ENCODE measurements at places on chromosomes 6 and 20.
A peak's percentile ranks its signal among the peaks of the same experiment; 100 is the strongest.

DNA sequence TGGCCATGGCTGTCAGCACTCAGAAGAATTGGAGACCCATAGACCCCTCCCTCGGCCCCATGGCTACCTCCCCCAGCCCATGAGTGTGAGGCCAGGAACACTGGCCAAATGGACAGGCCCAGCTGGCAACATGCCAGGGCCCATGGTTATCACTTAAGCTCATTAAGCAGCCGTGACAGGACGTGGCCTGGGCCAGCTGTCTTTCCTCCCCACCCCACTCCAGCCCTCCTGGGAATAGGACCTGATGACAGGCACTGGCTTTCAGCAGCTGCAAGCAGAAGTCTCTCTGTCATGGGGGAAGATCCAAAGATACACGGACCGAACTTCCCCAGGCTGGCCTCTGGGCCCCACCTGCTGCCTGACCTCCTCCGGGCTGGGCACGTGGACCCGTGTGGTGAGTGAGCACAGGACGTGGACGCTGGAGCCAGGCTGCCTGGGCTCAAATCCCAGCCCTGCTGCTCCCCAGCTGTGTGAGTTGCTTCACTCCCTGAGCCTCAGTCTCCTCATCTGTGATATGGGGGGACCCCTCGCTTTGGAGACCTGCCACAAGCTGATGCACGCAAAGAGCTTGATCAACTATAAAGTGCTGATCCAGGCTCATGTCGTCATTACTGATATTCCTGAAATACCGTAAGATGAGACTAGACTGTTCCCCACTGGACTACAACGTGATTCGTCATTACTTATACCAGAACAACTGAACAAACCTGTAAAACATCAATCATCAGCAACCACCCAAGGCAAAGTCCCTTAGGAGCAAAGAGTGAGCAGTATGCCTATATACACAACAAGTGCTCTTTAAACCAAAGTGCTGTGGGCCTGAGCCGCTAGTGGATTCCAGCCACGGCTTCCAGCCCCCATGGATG is 22.0 kb upstream of the VSTM2L start:
- DNase-seq, result peak; percentile 95

GRCh38 chr6:6674872-6675271 is 86.4 kb downstream of the LY86 start:
- DNase-seq, result no peak

GRCh38 chr6:56076033-56076432 is 171.3 kb downstream of the COL21A1 start:
- no peak for DNase-seq

DNA sequence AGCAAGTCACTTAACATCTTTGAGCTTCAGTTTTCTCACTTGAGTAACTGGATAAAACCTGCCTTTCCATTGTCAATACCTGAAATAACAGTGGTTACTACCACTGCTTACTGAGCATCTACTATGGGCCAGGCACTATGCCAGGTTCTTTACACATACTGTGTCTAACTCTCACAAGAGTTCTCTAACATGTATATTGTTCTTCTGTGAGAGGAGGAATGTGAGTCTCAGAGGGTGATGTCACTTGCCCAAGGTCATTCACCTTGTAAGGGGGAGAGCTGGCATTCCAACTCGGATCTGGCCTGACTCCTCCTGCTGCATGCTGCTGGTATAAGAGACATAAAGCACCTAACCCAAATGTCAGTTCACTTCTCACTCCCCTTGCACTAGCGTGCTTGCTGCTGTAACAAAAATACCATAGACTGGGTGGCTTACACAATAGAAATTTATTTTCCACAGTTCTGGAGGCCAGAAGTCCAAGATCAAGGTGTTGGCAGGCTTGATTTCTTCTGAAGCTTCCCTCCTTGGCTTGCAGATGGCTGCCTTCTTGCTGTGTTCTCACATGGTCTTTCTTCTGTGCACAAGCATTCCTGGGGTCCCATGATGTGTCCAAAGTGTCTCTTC is 21.9 kb upstream of the SGK2 start:
- no peak for DNase-seq

DNA sequence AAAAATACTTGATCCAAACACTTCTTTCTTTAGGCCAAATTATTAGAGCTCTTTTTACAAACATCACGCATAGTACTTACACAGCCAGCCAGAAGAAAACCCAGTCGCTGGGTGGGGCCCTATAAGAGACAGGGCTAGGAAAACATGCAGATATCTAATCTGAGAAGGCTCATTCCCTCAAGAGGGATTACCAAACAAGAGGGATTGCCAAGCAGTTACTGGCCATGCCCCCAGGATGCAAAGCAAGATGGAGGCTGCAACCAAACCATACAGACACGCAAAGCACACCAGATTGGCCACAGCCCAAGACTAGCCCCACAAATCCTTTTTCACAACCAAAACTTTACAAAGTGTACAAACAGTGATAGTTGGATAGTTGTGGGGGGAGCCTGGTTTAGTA is 1235.4 kb upstream of the GJE1 start:
- DNase-seq, result no peak

DNA sequence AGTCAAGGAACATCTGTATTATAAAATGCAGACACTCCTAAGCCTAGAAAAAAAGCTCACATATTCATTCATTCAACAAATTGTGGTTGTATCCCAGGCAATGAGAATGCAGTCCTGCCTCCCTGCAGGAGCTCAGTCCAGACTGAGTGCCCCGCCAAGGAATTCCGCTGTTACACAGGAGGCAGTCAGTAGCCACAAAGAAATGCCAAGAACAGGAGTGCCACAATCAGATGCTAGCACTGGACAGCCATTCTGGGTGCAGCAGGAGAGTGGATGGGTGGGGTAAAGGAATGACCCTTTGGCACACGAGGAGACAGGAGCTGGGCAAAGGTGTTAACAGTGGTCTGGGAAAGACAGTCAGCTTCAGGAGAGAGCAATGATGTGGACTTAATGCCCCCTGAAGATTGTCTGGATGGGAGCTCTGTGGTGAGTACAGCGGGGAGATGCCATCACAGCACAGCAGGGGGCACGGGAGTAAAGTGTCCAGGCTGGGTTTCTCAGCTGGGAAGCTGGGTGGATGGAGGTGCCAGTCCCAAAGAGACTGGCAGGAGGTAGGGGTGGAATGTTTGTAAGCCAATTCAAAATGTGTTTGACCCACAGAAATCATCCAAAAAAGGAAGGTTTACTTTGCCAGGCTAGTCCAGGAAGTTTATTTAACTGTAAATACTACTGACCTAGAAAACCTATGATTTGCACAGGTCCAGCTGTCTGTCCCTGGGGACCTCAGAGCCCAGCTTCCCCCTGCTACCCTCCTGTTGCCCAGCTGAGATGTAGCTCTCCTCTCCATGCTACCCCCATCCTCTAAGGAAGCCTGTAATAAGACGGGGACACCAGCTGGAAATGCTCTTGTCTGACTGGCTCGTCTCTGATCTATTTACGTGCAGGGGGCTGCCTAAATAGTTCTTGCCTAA is 84.1 kb downstream of the SLC23A2 start:
- no peak for DNase-seq

GRCh38 chr6:163608204-163608644 is 193.7 kb downstream of the QKI start:
- no peak for DNase-seq

DNA sequence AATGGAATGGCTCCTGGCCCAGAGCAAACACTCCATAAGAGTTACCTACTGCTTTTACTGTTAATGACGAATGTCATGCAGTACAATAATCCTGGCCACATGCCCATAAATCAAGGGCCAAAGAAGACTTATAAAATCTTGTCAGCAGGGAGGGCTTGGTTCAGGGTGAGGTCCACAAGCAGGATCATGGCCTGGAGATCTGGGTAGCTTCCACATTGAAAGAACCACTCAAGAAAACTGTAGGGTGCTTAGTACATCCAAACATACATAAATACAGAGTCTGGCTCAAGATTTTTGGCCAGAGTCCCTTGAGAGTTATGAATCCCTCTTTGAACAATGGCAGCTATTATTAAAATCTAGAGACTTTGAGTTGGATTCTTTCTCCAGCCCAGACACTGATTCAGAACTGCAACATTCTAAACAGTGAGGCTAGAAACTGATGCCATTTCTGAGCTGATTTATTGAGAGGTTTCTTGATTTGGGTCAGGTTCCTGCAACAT is 188.7 kb downstream of the CDC5L start:
- no peak for DNase-seq

GRCh38 chr20:36183155-36183944 is 28.8 kb downstream of the EPB41L1 start:
- DNase-seq, result no peak

- DNase-seq, result no peak
Observed at GRCh38 chr6:115712291-115712961, 348.3 kb downstream of the FRK start.

All from glutamatergic neuron (in vitro differentiated cells).